ENCODE measurements at places on chromosomes 7 and 10.

- no peak for DNase-seq
Measured at GRCh38 chr10:112650588-112651030, 203.6 kb downstream of the VTI1A start.

DNA sequence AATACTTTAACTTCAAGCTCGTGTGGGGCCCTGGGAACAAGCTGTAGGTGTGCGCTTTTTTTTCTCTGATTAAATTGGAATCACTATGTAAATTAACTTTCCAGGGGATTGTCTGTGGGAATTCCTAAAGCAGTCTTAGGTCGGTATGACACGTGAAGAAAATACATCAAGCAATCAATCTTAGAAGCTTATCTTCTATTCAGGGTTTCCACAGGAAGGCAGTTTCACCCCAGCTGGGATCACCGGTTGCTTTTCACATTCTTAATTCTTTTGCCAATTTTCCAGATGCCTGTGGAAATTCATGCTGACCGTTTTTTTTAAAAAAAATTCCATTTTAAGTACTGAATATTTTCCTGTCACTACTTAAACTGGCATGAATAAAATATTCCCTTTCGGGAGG lies 41.9 kb downstream of the CAMK1D start:
- DNase-seq = no peak

GRCh38 chr7:115047958-115048720 lies 126.2 kb downstream of the MDFIC start:
- DNase-seq = no peak

GRCh38 chr7:151735851-151736402 lies 141.0 kb downstream of the PRKAG2 start:
- no peak for DNase-seq

- no peak for DNase-seq
Measured at GRCh38 chr7:67462781-67463191, 466.2 kb downstream of the TYW1 start.

DNA sequence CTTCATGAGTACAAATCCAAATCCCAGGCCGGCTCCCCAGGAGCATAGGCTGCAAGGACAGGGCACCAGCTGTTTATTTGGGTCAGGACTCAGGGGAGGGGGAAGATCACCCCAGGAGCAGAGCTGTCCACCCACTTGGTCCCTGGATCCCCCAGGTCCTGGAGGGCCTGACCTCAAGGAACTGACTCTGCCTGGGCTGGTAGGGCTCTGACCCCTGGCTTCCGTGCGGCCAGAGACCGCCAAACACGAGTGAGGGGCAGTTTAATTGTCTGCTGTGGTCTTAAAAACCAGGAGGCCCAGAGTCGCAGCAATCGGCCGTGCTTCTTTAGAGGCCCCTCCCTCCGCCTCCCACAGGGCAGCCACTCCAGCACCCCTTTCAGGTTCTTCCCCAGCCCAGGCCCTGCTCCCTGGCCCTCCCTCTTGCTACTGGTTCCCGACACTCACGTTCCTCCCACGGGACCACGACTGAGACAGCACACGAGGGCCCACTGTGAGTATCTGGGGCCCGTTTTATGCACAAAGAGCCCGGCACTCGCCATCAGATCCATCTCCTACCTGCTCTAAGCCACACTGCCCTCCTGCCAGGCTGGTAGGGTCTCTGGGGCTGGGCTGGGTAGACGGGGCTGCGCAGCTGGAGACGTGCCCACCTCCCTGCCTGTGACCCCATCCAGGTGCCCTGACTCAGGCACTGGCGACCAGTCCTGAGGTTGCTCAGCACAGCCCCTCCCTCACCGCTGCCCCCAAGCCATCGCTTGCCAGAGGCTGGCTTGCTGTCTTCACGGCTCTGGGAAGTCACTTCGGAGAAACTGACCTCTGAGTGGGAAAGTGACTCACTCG lies 30.0 kb upstream of the CFAP46 start:
- DNase-seq = peak; percentile 20

DNA sequence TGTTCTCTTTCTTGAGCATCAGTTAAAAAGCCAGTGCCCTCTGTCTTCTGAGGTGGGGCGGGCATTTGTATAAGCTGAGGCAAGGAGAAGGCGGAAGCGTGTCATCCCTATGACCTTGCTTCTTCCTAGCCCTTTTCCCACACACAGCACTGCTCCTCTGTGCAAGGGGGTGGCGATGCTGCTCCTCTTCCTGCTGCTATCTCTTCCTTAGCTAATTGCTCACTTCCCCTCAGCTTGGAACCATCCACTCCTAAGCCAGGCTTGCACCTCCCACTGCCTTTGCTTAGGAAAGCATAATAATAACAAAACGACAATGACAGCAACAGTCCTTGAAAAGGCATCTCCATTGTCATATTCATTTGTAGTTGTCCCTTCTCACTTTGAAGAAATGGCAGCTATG lies 366.9 kb downstream of the PHTF2 start:
- no peak for DNase-seq

- DNase-seq = no peak
Measured at GRCh38 chr10:95920798-95921426, 13.1 kb downstream of the CC2D2B start.

- DNase-seq = no peak
Measured at GRCh38 chr7:47571331-47572093, 10.4 kb downstream of the TNS3 start.
